ENCODE measurements at places on chromosomes 16 and 17.

GRCh38 chr17:13947499-13947898 is 121.8 kb upstream of the COX10 start:
- no peak for DNase-seq

DNA sequence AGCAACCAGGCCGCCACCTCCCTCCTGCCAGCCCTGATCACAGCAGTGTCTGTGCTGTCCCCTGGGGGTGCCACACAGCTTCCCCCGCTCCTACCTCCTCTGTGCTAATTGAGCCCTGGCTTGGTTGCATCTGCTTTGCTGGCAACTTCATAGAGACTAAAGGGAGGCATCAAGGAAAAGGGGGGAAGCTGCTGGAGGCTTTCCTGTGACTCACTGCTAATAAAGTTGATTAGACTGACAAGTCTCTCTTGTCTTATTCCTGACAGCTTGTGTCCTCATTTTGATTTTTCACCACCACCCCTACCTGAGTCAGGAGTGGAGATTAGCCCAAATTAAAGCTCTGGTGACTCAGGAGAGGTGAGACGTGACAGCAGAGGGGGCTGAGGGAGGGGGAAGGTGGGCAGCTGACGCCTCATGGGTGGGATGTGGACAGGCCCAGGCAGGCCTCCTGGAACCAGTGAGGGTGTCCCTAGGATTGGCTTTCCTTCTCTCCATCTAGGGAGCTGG is 310.0 kb downstream of the CBLN1 start:
- DNase-seq, result no peak

DNA sequence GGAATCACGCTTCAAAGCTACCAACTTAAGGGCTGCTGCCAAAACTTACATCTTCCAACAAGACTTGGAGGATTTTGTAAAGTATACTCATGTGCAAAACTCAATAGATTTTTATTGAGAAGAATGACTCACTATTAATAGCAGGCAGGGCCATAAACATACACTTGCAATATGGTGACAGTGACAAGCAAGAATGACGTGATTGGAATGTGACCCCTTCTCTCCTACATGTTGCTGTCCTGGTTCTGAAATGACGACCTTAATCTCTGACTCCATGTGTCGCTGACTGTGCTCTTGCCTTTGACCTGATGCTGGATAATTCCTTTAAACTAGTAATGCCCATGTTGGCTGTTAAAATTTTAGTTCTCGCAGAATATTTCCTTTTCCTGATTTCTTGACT is 174.5 kb downstream of the PARN start:
- DNase-seq, result no peak

GRCh38 chr17:34011599-34011998 is 243.5 kb upstream of the CCL2 start:
- no peak for DNase-seq

DNA sequence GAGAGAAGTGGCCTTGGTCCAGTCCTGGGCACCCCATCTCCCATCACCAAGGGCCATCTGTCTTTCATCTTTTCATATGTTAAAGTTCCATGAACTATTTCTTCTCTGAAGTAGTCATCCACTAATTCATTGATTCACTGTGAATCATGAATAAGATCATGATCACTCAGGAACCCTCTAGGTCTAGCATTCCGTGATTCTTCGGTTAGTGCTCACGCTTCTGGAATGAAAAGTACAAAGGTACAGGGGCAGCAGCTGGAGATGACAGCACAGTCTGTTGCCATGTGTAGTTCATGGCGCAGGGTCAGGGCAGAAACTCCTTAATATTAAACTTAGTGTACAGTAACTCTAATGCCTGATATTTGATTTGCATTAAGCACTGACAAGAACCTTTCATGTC is 127.1 kb downstream of the CDH13 start:
- no peak for DNase-seq

DNA sequence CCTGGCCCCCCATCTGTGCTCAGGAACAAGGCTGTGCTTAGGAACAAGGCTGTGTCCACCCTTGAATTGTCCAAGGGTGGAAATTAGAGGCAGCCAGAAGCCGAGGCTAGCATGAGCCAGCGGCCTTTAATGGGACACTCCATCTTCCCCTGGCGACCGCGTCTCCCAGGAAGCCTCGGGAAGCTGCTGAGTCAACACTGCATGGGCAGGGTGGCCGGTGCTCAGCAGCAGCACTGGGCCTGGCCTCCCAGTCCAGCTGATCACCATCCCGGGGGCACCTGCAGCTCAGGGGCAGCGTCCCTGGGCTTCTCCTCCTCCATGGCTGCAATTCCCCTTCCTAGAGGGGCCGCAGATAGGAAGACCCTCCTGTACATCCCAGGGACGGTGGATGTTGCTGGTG is 180.8 kb downstream of the ENGASE start:
- no peak for DNase-seq

- DNase-seq, result no peak
These were observed 54.1 kb downstream of the SMURF2 start for GRCh38 chr17:64607862-64608565.

GRCh38 chr17:80475910-80476876 is at the start of gene NPTX1:
Gene NPTX1, minus strand, starts transcription at chr17:80476607. Its CDS starts 161 bp downstream, at chr17:80476446.
- DNase-seq, result no peak

DNA sequence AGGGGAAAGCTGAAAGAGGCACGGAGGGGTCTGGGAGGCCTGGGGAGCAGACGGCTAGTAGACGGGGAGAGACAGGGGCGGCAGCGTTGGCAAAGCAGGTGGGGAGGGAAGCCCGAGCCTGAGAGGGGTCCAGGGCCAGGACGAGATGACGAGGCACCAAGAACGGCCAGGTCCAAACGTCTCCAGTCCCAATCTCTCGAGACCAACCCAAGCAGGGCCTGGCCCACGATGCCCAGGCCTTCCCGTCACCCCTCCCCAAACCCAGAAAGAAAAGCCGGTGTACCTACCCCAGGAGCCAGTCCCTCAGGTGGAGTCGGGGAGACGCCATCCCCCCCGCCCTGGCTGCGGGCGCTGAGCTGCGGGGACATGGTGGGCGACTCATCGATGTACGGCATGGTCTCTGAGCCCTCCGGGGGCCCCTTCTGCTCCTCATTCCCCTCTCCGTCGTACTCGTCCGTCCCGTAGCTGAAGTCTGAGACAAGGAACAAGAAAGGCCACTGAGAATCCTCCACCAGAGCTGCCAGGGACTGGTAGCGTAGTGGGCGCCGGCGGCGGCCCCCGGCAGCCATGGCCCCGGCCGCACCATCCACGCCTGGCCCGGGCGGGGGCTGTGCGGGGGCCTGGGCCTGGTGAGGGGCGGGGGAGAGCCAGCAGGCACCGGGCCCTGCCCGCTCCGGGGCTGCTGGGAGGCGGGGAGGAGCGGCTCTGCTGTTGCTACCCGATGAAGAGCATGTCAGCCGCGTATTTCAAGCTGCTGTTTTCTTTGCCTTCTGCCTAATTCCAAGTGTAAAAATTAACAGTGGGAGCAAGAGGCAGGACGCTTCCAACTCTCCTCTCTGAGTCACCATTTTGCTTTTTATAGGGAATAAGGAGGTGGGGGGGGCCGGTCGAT is 54.6 kb downstream of the ABR start:
- no peak for DNase-seq

GRCh38 chr17:29582254-29582765 is 7.1 kb downstream of the GIT1 start:
- no peak for DNase-seq

All from stimulated activated naive CD4-positive, alpha-beta T cell (primary cell).